ENCODE measurements at places on chromosomes 3 and 15.

GRCh38 chr15:65101891-65102708 lies 12.9 kb downstream of the UBAP1L start:
- no peak for DNase-seq

DNA sequence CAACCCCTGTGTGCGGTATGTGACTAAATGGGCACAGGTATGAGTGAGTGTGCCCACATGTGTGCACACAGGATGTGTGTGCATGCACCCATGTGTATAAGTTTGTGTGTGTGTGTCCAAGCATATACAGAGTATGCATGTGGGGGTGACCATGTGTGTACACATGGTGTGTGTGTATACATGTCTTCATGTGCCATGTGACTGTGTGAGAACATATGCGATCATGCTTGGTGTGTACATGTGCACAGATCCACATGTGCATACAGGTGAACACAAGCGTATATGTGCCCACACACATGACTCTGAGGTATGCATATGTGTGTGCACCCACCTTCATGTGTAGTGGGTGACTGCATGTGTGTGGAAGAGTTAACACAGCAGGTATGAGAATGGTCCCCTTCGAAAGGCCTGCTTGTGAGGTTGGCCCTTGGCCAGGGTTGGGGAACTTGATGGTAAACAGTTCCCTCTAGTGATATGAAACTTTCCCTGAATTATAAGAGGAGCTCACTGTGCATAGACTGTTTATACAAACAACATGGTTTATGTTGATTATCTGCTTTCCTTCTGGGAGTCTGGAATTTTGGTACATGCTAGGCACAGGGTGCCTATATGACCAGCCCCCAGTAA lies 10.3 kb downstream of the PFKFB4 start:
- DNase-seq = no peak

GRCh38 chr15:77516786-77517185 lies 96.1 kb downstream of the HMG20A start:
- DNase-seq = no peak

GRCh38 chr3:142056656-142057330 lies 92.6 kb downstream of the TFDP2 start:
- DNase-seq = no peak

DNA sequence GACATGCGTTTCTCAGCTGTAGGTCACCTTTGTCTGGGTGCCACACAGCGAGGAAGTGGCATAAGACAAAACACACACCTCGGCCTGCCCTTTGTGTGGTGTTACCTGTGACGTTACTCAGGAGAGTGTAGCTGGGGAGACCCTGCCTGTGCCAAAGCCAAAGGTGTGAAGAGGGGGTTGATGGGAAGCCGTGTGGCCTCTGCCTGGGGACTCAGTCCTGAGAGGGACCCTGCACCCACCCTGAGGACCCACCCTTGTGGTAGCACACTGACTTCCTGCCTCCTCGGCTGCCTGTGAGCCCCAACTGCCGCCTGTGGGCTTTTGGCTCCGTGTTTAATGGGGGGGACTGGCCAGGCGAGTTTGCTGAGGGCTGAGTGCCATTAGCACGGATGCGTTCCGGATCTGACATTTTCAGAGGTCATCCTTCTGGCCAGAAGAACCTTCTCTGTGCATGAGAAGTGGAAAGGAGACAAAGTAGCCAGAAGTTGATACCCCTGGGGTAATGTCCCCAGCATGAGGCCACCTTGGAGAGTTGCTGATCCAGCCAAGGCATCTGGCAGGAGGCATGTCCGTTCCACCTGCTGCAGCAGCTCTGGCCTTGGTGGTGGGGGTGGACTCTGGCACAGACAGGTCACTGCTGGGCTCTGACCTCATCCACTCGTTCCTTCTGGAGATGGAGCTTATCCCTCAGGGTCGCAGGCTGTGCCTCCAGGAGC lies 51.8 kb upstream of the FURIN start:
- DNase-seq = no peak

Data from type B pancreatic cell (in vitro differentiated cells).